Stimulated activated CD4-positive, alpha-beta T cell treated with anti-CD3 and anti-CD28 coated beads, Interleukin-1b, Interleukin-23, amount 100 ng/mL, for 48 hours (primary cell): ENCODE measurements at places on chromosomes 1 and 21.

GRCh38 chr1:180881806-180882509, 30.7 kb upstream of the KIAA1614 start:
- no peak for DNase-seq

DNA sequence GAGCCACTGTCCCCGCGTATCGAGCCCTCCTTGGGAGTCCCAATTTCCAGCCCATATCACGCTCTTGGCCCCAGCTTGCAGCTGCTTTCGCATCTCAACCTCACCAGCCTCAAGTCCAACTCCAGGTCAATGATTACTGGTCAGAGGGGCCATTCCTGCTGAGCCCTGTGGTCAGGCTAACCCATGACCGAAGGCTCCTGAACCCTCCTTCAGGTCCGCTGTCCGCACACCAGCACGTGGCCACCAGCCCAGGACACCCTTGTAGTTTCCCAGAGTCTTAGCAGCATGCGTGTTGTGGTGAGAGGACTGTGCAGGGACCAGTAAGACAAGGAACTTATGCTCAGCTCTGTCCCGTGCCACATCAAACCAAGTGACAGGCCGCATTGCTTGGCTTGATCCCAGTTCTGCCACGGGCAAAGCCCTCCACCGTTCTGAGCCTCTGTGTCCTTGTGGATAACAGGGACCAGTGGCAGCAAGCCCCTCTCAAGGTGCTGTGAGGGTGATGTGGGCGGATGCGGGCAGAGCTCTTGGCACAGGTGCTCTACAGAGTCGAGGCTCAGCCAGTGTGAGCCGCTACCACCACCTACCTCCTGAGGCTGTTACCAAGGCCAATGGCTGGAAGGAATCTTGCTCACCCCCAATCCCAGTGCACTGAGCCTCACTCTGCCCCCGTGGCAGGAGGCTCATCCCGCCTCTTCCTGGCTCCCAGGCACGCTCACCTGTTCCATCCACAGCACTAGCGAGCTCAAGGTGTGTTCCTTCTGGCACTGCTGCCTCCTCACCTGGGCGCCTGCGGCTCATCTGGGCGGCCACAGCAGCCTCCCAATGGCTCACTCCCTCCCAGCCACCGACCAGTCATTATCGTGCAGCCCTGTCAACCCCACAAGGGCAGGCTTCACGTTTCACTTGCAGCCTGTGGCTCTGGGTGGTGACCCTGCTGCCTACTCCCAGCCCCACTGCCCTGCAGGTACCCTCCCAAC, 20.4 kb downstream of the KRTAP10-1 start:
- no peak for DNase-seq

GRCh38 chr21:14487490-14488432, 58.4 kb downstream of the SAMSN1 start:
- DNase-seq = no peak

DNA sequence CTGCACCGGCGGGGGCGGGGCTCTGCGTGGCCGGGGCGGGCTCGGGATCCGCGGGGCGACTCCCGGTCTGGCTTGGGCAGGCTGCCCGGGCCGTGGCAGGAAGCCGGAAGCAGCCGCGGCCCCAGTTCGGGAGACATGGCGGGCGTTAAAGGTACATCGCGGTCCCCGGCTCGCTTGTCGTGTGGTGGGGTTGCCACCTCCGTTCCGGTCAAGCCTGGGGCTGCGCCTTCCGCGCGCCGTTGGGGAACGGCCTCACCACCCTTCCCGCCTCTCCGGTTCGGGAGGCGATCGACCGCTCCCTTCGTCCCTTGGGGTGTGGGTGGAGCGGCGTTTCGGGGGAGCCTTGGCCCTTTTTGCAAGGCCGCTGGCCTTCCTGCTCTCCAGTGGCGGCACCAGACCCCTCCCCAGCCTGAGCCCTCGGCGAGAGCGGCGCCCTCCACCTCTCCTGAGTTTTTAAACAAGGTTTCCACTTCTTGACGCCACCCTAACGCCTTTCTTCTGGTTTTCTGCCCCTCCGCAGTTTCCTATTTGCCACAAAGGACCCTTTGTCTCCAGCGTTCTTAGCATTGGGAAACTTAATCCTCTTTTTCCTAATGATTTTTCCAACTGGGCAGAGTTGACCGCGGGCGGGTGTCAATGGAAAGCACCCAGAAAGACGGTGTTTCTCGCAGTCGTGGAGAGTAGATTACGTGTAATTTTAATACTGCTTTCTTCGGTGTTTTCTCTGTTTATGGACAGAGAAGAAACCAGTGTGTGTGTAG, at the start of the genes LEPR and LEPROT:
LEPR (plus strand) TSS at position 79 of the 761 bp plus-strand sequence. CDS start 144,898 bp downstream, outside the sequence.
LEPROT (plus strand) TSS at position 79 of the 761 bp plus-strand sequence; CDS start at position 136, 57 bp downstream.
- DNase-seq = no peak

GRCh38 chr1:223319905-223320580, 43.9 kb downstream of the SUSD4 start:
- DNase-seq = no peak

DNA sequence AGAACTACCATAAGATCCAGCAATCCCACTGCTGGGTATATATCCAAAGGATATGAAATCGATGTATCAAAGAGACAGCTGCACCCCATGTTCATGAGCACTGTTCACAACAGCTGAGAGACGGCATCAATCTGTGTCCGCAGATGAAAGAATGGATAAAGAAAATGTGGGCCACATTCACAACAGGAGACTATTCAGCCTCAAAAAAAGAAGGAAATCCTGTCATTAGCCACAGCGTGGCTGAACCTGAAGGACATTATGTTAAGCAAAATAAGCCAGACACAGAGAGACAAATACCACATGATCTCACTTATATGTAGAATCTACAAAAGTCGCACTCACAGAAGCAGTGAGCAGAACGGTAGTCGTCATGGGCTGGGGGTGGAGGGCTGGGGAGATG, 99.2 kb upstream of the IFFO2 start:
- DNase-seq = no peak

DNA sequence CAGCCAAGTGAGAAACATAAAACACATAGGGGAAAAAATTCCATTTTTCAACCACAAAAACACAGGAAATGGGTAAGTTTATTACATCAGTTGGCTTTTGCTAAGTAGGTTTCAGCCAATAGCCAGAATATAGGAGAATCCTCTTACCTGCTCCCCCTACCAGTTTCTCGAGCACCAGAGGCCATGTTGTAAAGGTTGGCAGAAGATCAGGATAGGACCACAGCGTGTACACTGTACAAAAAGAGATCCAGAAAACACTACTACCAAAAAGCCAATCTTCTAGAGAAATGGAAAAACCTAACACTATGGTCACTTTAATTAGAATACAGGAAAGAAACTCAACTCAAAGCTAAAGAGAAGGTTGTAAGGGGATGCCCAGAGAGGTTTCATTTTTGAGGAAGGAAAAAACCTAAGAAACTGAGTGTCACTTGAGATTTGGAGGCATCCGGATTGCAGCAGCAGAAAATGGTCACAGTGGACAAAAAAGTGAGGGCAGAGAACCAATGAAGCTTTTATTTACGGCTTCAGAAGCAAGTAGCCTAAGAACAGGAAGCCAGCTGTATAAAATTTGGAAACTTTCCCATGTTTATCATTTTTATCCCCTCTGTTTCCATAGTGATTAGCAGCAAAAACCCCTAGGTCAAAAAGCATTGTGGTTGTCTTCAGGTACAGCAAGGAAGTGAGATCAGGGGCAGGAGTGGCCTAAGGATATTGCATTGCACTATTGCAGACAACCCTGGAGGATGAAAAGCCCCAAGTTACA, 2.9 kb downstream of the EIF2D start:
- DNase-seq = no peak

DNA sequence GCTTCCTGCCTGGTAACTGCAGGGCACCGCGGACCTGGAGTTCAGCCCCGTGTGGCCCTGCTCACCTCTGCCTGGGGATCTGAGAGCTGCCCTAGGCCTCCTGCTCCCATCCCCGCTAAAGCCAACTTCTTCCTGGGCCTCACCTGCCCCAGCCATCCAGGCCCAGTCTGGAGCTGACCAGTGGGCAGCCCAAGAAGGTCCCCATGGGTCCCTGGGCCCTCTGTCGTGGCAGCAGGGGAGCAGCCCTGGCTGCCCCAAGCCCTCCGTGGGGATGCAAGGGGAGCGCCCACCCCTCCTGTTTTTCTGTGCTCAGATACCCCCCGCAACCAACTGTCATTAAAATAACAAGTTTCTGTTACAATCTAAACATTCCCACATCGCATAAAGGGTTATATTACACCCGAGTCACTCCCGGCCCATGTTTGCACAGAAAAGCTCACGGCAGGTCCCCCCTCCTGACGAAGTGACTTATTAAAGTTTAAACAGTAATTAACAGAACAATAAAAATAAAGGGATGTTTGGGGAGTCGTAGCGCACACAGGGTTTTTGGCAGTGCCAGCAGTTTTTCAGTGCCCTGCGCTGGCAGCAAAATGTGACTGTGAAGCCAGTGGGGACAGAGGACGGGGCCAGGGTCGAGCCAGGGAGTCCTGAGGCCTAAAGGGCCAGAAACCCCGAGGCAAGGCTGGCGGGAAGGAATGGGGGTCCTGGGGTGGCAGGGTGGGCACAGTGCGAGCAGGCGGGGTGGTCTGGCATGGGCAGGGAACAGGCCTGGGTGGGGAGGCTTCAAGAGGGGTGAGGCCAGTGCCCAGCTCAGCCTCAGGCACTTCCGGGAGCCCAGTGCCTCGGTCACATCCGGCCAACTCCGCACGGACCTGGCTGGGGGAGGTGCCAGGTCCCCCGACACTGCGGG, 121.5 kb downstream of the CASZ1 start:
- DNase-seq = no peak

DNA sequence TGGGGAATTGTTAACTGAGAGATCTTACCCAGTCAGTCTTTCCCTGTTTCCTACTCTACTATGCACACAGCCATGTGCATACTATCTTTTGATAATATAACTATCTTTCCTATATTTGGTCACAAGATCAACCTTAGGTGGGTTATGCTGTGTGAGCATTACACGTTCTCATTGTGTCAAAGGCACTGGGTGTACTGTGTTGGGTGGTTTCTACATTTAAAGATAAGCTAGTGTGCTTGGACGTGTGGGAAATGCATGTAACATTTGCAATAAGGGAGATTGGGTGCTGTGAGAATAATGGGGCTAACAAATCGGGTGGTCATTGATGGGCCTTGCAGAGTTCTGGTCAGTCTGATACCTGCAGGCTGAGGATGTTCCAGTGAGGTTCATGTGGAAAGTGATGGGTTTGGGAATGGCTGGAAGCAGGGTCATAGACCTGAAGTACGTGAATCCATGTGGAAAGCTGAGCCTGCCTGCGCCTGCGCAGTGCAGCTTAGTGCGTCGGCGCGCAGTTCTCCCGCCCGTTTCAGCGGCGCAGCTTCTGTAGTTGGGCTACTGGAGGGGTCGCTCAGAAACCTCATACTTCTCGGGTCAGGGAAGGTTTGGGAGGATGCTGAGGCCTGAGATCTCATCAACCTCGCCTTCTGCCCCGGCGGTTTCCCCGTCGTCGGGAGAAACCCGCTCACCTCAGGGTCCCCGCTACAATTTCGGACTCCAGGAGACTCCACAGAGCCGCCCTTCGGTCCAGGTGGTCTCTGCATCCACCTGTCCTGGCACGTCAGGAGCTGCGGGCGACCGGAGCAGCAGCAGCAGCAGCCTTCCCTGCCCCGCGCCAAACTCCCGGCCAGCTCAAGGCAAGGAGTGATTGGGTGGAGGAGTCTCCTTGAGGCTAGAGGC, at the start of gene MSH4:
MSH4 (plus strand) TSS at position 507 of the 897 bp plus-strand sequence; CDS start at position 611, 104 bp downstream.
- DNase-seq = no peak

- DNase-seq = no peak
Observed at GRCh38 chr1:66550243-66550642, 16.3 kb downstream of the SGIP1 start.

GRCh38 chr1:25461849-25462248, 31.2 kb downstream of the MACO1 start:
- DNase-seq = no peak

GRCh38 chr1:37989361-37989930, 376 bp downstream of the SF3A3 start:
- DNase-seq = no peak

- no peak for DNase-seq
Observed at GRCh38 chr1:54594463-54594862, 28.9 kb downstream of the FAM151A start.

DNA sequence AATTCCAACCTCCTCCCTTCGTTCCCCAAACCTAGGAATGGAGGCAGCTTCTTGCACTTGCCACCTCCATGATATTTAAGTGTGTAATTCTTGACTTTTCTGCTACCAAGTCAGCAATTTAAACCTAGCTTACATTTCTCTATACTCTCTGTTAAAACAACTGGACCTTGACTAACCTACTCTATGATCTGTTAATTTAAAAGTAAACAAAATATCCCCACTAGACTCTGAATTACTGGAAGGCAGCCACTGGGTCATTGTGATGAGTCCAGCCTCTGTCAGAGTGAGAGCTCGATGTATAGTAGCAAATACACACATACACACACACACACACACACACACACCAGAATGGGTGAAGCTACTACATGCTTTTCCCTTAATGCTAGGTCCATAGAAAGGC, 40.0 kb upstream of the DHCR24 start:
- no peak for DNase-seq

GRCh38 chr1:41317361-41317760, 43.9 kb upstream of the FOXO6 start:
- DNase-seq = no peak

- DNase-seq = no peak
Observed at GRCh38 chr1:109644670-109645069, 11.2 kb upstream of the GSTM4 start.

GRCh38 chr1:97976801-97977200, 56.0 kb upstream of the DPYD start:
- DNase-seq = no peak

DNA sequence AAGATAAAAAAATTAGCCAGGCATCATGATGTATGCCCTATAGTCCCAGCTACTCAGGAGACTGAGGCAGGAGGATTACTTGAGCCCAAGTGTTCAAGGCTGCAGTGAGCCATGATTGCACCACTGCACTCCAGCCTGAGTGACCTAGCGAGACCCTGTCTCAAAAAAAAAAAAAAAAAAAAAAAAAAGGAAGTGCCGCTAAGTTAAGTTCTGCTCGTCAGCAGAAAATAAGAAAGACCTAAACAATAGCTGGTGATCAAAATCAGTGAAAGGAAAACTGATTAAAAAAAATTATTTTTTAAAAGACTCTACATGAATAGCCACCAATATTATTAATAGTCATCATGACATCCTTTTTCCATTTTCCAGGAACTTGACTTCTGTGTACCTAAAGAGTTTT, 44.2 kb upstream of the MTR start:
- no peak for DNase-seq

DNA sequence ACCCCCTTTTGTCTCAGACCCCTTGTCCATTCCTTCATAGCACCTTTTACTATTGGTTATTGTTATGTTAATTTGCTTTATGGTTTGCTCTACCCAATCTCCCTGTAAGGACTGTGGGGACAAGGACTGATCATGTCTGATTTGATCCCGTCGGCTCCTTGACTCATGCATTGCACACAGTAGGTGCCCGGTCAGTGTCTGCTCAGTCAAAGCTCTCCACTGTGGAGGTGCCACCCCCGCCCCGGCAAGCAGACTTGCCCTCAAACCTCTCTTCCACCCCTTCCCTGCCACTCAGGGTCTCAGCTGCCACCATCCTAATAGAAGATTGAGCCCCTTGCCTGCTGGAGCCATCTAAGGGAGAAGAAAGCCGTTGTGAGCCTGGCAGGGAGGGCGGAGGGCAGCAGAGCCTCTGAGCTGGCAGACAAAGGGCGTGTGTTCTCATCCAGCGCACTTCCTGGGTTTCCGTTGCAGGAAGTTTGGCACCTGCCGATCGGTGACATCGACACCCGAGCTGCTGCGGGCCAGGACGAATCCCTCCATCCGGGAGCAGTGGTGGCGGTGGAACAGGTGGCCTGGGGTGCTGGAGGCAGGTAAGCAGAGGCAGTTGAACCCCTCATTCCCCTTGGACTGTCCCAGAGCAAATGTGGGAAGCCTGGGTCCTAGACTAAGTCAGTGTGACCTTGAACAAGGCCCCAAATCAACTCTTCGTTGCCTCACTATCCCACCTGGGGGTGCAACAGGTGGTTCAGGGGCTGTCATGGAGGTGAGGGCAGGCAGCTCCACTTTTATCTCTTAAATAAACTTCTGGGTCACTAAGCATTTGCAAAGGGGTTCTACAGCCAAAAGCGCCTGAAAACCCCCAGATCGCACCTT, 2.2 kb upstream of the FBLIM1 start:
- DNase-seq = no peak
